ENCODE measurements at places on chromosomes 2 and 18.

DNA sequence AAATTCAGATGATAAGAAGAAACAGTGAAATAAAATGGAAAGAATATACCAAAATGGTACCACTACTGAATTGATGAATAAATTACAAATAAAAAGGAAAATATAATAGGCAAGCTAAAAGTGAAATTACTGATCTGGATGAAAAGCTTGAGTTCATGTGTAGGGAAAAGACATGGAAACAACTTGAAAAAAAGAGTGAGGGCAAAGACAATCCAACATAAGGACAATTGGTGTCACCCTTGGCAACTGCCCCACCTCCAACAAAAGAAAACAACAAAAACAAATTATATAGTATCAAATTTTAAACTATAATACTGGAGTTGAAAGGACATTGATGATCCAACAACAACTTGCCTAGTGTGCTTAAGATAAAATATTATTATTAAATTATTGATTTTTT, 37.6 kb downstream of the PPP1R1C start:
- no peak for DNase-seq

- no peak for DNase-seq
These were observed 2.0 kb downstream of the SP9 start for GRCh38 chr2:174336501-174337336.

GRCh38 chr2:105330681-105331375, 1.3 kb upstream of the TGFBRAP1 start:
- no peak for DNase-seq

GRCh38 chr2:219662566-219662965, 35.1 kb downstream of the SLC4A3 start:
- no peak for DNase-seq

- no peak for DNase-seq
These were observed 239.9 kb downstream of the KLHL29 start for GRCh38 chr2:23624915-23625314.

DNA sequence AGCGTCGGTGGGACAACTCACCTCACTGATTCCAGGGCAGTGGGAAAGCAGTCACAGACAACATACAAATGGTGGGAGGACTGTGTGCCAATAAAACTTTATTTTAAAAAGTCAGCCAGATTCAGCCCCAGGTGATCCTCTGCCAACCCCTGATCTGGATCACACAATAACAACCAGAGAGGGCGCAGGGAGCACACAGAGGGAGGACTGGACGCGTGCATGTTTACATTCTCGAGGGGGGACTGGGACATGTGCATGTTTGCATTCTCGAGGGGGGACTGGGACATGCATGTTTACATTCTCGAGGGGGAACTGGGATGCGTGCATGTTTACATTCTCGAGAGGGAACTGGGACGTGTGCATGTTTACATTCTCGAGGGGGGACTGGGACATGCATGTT, 209.5 kb downstream of the NDUFA10 start:
- DNase-seq, result no peak

GRCh38 chr2:1143129-1143528, 192.5 kb downstream of the SNTG2 start:
- DNase-seq, result no peak

DNA sequence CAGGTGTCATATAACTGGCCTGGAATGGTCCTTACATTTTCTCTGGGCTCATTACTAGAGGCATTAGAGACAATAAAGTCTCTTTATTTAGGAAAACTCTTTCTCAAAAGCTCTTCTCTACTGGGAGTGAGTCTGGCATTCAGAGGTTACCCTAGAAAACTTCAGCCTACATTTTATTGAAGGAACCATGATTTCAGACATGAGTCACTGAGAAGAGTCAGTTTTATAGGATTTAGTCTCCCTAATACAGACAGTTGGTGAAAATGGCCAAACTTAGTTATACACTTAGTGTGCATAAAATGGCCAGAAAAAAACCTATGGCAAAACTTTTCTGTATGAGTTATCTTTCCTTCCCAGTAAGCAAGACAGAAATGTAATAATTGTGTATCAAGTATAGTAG, 689.4 kb downstream of the ZEB2 start:
- no peak for DNase-seq

DNA sequence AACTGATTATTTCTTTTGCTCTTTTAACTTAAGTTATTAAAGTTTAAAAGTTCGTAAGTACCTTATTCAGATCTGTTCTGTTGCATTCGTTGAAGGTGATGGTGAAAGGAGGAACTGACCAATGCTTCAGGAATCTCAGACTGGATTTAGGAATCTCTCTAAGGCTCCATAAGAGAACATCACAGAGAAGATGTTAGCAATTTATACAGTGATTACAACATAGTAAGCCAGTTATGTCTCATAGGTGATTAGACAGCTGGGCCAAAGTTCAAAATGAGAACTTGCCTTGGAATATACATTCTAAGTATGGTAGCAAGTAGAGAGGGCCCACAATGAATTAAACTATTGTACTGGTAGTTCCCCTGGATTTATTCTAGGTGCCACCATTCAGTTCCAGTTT, 3.2 kb downstream of the MARS2 start:
- no peak for DNase-seq

GRCh38 chr18:3816610-3817363, 366.8 kb downstream of the TGIF1 start:
- no peak for DNase-seq

DNA sequence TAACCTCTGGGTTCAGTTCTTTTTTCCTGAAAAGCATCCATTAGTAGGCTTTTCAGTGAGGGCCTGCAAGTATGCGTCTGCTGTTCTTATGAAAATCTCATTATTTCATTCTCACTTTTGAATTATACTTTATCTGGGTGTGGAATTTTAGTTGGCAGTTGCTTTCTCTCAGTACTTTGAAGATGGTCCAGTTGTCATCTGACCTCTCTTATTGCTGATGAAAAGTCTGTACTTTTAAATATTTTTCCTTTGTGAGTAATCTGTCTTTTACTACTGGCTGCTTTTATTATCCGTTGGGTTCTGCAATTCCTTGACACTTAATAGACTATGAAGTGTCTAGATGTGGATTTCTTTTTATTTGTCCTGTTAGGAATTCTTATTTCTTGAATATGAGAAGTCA, 307.8 kb downstream of the CYP26B1 start:
- no peak for DNase-seq

GRCh38 chr2:152176113-152176714, 651 bp upstream of the STAM2 start:
- DNase-seq, result no peak

- peak; percentile 85 for DNase-seq
These were observed at the start of gene IFIH1 for GRCh38 chr2:162318328-162319180. TSS of gene IFIH1 (minus strand) at chr2:162318684. CDS start at chr2:162318307, 377 bp downstream.

DNA sequence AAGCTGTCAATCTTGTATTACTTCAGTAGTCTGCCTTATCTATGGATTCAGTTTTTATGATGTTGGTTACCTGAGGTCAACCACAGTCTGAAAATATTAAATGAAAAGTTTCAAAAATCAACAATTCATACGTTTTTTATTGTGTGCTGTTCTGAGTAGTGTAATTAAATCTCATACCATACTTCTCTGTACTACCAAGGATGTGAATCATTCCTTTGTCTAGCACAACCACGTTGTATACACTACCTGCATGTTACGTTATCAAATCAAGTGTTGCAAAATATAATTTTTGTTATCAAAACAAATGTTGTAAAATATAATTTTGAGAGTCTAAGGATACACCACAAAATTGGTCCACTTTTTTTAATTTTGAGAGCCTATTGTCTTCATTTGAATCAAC, 590.2 kb upstream of the SETBP1 start:
- no peak for DNase-seq

GRCh38 chr18:37385846-37386778, 179.5 kb downstream of the CELF4 start:
- peak; percentile 19 for DNase-seq

GRCh38 chr2:216693414-216694080, 1.8 kb downstream of the IGFBP5 start:
- no peak for DNase-seq

DNA sequence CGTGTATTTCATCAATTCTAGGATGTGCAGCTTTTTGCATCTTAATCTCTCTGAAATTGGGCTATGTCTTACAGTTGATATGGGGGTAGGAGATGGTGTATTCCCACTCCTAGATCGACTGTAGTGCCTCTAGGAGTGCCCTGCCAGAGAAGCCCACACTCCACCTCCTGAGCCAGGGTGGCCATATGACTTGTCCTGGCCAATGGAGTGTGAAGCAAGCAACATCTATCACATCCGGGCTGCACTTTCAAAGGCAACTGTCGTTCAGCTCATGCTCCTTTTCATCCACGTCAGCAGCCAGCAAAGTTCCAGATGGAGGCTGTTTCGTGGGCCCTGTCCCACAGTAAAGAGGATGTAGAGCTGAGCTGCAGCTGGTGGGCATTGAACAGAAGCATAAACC, 149.4 kb upstream of the SLC1A4 start:
- no peak for DNase-seq

GRCh38 chr18:36207303-36207702, 20.0 kb downstream of the MOCOS start:
- no peak for DNase-seq

GRCh38 chr2:97646977-97647376, 1.1 kb downstream of the COX5B start:
- no peak for DNase-seq

DNA sequence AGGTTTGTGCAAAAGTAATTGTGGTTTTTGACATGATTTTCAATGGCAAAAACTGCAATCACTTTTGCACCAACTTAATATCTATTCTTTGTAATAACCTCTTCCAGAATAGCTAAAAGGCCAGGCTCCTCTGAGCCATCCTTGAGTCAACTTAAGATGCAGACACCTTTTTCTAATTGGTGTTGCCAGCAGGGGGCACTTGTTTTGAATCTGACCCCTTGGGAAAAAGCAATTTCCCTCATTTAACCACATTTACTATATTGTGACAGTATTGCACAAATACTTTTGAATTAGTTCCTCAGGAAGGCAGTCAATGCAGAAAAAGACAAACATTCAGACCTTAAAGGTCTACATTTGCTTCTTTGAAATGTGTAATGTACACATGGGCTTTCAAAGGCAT, 78.6 kb upstream of the GALNT5 start:
- no peak for DNase-seq

DNA sequence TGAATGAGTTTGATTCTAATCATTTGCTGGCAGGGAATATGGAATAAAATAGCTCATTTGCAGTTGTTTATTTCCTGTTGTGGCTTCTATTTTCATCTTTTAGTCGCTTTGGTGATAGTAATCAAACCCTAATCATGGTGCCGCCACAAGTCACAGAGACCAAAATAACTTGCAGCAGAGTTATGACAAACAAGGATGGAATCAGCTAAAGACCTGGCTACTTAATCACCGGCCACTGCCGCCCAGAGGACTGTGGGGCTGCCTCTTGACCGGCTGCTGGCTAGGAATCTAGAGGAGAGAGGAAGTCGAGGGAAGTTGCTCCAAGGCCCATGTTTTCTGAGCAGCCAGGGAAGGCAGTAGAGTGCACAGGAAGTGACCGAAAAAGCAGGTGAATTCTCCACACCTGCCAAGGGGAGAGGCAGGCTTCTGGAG, 5.1 kb upstream of the SMAD7 start:
- DNase-seq, result peak; percentile 44

GRCh38 chr2:51971136-51971535, 939.2 kb upstream of the NRXN1 start:
- no peak for DNase-seq

DNA sequence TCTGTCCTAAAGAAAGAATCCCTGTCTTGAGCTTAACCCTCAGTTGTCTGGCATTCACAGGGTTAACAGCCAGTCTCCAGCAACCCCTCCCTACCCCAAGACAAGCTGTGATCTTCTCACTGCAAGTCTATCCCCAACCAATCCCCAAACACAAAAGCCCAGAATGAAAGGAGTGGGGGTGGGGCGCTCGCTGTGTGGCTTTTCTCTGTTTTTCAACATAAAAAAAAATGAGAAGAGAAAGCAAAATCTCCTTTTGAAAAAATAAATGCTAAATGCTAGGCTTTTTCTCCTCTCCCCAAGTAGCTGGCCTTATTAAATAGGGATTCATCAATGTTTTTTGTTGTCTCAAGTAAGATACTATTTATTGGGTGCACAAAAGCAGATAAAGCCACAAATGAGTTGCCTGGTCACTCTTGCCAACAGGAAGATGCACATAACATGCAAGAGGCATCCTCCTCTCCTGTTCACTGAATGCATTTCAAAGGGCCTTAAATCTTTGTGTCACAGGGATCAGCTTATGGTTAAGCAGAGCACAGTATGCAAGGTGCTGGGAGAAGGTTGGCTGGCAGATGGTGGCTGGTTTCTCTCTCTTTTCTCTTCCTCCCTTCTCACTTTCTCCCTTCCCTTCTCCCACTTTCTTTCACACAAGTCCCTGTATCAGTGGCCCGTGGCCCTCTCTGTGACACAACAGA, 225.6 kb downstream of the CMPK2 start:
- no peak for DNase-seq

GRCh38 chr2:146366276-146366675, 1478.6 kb upstream of the ACVR2A start:
- no peak for DNase-seq

GRCh38 chr2:207831584-207832248, 62.0 kb upstream of the FZD5 start:
- no peak for DNase-seq

DNA sequence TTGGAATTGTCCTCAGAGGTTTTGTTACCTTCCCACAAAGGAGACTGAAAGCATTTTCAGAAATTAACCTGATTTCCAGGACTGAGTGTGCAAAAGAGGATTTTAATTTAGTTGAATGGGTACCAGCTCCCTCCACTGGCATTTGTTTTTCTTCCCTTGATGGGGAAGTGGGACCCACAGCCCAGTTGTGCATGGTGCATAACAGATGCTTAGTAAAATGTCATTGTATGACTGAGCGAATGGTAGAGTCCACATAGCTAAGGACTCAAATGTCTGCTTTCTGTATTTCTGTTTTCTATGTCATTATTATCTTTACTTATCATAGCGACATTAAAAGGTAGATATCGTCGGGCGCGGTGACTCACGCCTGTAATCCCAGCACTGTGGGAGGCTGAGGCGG, 75.5 kb upstream of the RAPH1 start:
- no peak for DNase-seq

DNA sequence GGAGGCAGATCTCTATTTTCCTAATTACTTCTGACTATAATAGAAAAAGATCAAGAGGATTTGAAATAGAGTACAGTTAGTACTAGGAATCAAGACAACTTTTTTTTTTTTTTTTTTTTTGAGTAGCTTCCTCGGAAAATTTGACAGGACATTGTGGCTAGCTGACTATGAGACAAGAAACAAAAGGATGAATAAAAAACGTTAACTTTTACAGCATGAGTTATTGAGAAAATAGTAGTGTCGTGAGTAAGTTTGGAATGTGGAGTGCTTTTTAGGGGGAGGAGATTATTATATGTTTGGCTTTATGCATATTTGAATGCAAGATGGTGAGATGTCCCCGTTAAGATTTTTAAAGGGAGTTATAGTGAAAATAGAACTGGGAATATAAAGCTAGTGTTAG, 27.7 kb upstream of the CPS1 start:
- DNase-seq, result no peak

- no peak for DNase-seq
These were observed 104.3 kb downstream of the PRKCE start for GRCh38 chr2:45755585-45756335.

GRCh38 chr2:235883675-235884074, 284.5 kb downstream of the GBX2 start:
- no peak for DNase-seq
